GM13977 (cell line): ENCODE measurements at places on chromosomes 12 and 14.

- no peak for DNase-seq
These were observed 20.9 kb downstream of the PDE6H start for GRCh38 chr12:14993537-14994266.

- DNase-seq, result no peak
These were observed 30.1 kb upstream of the RESF1 start for GRCh38 chr12:31929027-31929526.

DNA sequence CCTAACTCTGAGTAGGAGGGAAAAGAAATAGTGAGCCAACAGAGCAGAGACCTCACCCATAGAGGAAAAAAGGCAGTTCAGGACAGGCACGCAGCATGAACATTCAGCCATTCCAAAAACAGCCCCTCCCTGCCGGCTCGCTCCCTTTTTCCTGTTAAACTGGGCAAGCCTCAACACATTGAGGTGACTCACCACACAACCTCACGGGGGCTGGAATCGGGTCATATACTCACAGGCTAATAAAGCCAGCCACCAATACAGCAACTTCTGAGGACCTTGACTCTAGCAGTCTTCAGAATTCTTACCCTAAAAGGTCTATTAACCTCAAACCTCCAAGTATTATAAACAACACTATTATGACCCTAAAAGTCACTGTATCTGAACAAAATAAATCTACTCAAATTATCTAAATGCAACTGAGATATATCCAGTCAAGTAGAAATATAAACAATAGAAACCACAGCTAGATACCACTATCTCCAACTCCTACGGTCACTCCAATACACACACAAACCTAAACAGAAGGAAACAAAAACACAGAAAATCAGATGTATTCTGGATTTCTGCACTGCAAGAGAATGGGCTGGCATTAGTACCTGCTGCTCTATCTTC lies 6.3 kb downstream of the YBX3 start:
- no peak for DNase-seq

DNA sequence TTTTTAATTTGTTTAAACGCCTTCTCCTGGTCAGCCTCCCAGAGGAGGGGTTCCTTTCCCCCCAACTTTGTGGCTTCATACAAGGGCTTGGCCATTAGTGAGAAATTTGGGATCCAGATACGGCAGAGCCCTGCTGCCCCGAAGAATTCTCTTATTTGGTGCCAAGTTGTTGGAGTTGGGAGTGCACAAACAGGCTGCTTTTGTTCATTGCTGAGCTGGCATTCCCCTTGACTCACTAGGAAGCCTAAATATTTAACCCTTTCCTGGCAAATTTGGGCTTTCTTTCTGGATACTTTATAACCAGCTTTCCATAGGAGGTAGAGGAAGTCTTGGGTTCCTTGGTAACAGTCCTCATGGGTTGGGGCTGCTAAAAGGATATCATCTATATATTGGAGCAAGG lies 10.3 kb upstream of the ADAM21 start:
- no peak for DNase-seq

DNA sequence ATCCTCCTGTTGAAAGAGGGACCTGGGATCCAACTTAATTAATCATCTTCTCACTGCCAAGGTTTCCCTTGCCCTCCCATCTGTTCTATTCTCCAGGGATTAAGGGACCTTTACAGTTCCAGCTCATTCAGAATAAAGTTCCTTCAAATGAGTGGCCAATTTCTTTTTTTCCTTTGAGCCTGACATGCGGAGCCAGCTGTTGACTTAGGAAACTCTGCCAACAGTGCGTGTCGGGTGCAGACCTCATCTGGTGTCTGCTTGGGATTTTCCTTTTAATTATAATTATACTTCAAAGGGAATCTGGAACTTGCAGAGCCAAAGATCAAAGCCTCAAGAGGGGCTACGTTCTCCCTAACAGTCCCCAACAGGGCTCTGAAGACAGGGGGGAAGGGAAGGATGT lies 64.8 kb downstream of the CCDC60 start:
- no peak for DNase-seq

DNA sequence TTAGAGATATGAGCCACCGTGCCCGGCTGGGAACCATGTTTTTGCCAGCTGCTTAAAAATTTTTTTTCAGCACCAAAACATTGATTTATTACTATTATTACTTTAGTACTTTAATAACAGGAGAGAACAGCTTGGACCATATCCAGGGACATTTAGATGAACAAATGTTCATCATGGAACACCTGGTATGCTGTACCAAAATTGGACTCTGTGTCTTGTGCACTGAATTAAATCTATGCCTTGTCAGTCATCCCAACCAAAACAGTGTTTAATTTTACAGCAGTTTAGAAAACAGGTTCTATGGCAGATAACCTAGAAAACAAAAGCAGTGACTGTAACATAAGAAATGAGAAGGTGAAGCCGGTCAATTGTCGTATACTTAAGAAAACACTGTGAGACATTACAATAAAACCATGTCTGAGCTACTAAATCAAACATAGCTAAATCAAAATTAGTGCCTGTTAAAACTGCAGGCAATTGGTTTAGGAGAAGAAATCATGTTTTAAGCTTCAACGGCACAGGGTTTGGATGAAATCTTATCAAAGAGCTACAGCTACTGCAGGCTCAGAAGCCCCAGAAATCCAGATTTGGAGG lies 58.2 kb upstream of the PYGL start:
- DNase-seq, result no peak

DNA sequence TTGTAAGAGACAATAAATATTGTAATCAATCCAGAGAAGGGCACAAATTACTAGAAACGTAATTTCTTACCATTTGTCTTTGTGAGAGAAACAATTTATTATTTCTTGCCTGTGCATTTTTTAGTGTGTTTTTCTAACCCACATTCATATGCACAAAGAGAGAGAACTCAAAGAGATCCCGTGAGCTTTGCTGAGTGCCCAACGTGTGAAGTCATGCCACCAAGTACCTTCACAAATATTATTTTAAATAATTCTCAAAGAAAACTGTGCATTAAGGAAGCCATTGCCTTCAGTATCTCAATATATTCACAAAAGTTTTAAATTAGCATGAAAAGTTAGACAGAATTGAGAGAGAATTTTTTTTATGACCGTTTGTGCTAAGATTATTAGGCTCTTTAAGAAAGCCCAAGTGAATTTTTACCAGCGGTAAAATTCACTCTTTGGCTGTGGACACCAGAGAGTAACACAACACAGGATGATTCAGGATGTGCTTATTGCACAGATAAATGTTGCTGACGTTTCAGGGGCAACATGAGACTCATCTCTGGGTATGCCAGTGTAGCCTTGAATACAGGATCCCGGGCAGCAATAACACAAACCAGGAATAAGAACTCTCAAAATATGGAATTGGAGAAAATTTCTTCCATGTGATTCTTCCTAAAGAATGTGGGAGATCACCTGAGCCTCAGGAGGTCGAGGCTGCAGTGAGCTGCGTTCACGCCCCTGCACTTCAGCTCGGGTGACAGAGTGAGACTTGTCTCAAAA lies 2.9 kb downstream of the ARHGDIB start:
- no peak for DNase-seq

DNA sequence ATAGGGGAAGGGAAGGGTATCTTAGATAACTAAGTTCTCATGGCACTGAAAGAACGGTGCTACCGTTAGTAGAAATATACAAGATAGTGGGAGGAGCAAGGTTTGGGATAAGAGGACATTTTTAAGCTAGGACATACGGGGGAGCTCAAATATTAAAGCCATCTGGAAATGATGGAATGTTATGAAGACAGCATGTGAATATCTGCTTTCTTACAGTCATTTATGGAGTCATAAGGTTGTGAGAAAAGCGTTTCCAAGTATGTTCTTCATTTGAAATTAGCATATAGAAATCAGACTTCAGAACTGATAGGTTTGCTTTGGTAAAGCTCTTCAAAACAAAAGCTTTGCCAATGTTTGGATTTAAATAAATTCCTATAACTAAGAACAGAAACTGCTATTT lies 62.3 kb downstream of the OTOGL start:
- no peak for DNase-seq

DNA sequence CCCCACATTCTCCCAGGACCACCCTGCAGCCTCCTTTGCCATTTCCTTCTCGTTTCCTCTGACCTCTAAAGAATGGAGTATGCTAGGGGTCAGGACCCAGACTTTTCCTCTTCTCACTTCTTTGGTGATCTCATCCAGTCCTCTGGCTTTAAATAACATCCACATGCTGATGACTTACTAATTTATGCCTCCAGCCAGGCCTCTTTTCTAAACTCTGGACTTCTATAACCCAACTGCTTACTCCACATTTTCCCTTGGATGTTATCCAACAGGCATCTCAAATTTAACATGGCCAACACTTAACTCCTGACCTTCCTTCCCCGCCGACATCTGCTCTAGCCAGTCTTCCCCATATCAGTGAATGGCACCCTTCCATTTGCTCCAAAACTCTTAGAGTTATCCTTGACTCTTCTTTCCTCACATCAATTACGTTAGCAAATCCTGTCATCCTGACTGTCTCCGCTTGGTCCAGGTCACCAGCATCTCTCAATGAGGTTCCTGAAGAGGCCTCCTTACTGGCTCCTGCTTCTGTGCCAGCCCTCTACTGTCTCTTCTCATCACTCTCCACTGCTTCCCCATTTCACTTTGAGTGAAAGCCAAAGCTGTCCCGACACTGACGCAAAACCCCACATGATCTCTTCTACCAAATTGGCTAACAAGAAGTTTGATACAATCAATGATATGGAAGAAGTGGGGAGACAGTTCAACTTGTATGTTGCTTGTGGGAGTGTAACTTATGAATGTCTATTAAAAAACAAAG lies 42.7 kb downstream of the TMBIM6 start:
- no peak for DNase-seq

DNA sequence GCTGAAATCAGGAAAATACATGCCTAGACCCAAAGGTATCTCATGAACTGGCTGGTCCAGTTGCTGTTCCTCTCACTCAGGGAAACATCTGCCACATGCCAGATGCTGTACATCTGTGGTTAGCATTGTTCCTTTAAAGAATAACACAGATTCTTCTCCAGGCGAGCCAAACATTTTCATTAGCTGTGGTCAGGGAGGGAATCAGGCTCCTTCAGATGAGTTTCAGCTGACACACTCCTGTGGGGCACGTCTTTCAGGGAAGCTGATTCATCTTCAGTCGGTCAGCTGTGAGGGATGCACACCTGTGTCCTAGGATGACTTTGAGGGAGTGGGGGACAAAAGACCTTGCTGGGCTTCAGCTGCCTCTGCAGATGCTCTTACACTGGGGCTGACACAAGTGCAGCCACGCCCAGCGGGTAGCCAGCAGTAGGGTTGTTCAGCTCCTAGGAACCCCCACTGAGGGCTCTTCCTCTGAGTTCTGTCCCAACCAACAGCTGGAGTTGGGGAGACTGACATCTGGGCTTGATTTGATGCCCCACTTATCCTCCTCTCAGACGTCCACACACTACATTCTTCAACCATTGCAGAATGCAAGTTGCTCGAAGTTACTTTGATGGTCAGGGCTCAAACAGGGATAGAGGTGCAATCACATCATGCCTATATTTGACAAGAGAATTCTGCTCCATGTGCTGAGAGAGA lies 155.0 kb downstream of the NUAK1 start:
- no peak for DNase-seq

GRCh38 chr14:71730471-71730870 lies 201.8 kb upstream of the RGS6 start:
- DNase-seq, result no peak

- no peak for DNase-seq
These were observed 24.5 kb downstream of the MBIP start for GRCh38 chr14:36295642-36296627.

DNA sequence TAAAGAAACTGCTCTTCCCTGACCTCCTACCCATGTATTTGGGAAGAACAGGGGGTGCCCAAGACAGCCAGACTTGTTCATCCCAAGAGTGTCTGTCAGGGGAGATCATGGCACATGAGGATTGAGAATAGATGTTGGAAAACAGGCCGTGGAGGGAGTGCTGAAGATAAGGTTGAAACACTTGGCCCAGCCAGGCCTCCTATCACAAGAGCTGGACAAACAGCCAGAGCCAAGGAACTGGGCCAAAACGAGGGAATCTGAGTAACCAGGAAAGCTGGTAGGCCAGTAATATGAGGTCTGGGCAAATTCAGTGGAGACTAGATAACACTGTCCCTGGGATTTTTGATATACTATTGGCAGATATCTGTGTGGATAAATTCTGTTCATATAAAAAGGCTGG lies 161.7 kb downstream of the TMX1 start:
- no peak for DNase-seq

DNA sequence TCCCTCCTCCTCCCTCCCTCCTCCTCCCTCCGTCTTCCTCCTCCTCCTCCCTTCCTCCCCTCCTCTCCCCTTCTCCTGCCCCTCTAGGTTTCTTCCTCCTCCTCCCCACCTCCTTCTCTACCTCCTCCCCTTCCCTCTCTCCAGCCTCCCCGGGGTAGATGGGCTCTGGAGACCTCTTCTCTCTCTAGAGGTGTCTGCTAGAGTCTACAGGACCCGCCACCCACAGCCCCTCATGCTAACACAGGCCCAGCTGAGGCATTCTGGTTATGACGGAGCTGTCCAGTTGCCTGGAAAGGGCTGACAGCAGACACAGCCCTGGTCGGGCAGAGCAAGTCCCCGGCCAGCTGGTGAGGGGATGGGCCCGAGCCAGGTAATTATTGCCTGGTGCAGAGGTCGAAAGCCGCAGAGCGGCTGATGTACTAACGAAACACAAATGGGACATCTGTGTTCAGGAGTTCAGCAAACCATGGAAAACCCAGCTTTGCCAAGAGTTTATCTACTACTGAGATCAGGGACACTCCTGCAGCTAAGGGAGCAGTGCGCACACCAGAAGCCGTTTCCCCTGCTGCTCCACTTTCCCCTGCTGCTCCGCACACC lies 96.2 kb downstream of the PAPOLA start:
- DNase-seq, result no peak

- no peak for DNase-seq
These were observed 96.5 kb downstream of the ARMH4 start for GRCh38 chr14:58055497-58056010.

DNA sequence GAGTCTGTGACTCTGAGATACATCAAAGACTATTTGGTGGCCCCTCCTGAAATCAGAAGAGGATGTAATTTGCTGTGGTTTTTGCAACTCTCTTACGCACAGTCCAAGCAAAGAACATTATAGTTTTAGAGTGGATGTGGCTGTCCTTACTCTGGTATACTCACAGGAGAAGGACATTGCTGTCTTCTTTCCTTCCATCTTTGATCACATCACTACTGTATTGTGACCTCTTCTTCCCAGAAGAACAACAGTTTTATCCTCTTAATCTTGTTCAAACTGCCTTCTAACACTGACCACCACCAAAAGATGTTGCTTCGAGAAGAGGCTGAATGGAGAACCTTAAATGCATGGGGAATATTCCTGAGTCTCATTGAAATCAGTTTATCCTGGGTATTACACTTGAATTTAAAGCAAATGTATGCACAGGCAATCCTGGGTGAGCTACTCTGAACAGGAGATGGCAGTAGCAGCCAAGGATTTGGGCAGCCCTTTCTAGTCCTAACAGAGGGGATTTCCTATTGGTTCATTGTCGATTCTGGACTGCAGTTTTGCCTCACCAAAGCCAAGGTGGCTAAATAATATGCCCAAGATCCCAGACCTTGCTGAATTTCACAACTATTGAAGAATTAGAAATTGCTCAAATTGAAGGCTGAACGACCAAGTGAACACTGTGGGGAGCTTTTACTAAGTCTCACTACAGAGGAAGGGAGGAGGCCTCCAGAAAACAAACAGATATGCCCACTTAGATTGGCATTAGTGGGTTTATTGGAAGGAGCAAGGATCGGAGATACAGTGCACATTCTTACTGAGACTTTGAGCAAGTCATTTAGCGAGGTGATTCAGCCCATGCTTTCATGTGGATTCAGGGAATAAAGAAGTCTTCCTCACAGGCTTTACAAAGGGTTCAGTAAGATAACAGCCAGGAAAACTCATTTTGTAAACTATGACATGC lies 282.8 kb downstream of the PAWR start:
- DNase-seq, result peak; percentile 14
